ACHN (cell line): ENCODE measurements at places on chromosomes 4 and X.

- DNase-seq = no peak
Observed at GRCh38 chrX:136823175-136823574, 42.4 kb upstream of the ARHGEF6 start.

- DNase-seq = no peak
Observed at GRCh38 chr4:87834401-87834800, 1.6 kb downstream of the MEPE start.

DNA sequence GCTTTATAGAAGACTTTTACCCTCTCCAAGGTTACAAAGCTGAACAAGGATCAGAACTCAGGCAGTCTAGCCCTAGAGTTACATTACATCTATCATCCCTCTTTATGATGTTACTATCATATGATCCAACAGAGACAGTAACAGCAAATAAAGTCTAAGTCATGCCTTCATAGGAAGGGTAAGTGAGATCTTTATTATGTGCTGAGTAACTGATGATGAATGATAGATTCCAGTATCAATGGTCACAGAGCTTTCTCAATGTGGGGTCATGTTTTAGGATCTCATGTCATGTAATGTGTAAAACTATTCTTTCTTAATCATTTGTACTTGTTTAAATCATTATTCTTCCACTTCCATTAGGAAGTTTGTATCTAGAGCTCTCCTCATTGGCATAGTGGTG, 22.8 kb downstream of the ELOVL6 start:
- no peak for DNase-seq

GRCh38 chr4:181966104-181966551, 277.1 kb upstream of the TENM3 start:
- no peak for DNase-seq

DNA sequence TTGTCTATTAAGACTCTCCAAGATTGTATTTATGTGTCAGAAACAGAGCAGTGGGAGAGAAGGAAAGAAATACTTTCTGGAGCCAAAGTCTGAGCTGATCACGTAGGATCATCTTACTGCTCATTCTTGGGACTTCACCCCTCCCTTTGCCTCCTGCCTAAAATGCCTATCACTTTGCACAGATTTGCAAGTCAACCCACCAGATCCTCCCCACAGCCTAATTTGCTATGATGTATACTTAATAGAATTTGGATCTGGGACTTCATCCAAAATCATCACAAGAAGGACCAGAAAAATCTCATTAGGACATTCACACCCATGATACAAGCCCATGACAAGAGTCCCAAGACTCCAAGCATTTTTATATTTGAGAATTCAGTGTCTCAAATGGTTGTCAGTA, 290.2 kb downstream of the FBXW7 start:
- no peak for DNase-seq

DNA sequence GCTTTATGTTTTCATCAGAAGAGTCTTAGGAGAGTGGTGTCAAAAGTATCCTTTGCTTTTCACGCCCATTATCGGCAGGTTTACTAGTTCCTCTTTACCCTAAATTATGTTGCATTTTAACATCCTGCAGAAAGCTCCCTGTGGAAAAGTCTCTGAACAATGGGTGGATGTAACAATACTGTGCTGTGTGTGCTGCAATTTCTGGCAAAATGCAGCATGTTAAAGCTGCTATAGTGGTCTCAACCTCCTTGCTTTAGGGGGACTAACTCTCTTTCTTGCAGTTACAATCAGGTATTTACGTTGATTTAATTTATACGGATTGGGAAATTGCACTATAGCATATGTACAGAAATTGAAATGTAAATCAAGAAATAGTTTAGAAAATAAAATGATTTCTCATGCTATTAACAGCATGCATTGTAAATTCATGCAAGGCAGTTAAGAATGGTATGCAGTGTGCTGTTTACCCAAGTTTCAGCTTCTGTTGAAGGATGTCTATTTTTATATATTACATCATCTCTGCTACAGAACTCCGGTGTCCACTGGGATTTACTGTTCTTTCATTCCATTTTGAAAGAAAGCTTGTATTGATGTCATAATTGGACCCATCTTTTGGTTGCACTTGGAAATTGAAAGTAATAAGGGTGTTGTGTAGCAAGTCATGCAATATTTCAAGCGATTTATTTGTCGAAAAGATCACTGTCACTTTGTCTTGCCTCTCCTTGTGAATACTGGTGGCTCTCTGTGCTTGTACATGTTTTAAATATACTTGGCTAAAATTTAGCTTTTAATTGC, 145.7 kb downstream of the RAPGEF2 start:
- no peak for DNase-seq

- no peak for DNase-seq
Observed at GRCh38 chrX:37754516-37754915, 25.3 kb upstream of the CYBB start.

- DNase-seq = no peak
Observed at GRCh38 chrX:281166-281999, at the start of gene PLCXD1. PLCXD1 (plus strand) TSS chrX:281381; CDS start chrX:284188, 2,807 bp downstream.

- DNase-seq = no peak
Observed at GRCh38 chrX:149516604-149517003, 11.5 kb upstream of the IDS start.

DNA sequence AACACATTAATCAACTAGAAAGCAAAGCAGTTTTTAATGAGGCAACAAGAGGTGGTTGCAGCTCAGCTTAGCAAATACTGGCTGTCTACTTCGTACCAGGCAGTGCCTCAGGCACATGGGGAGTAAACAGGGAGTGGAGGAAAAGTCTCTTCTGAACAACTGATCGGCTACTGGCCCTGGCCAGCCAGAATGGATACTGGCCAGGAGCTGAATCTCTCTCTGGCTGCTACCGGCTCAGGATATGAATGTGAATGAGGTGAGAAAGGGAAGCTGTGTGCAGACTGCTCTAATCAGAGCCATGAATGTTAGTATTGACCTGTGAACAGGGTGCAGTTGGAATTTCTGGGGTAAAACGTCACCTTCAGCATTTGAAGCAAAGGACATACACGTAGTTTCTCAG, 77.3 kb downstream of the STK32B start:
- no peak for DNase-seq
